BJ (cell line): ENCODE measurements at places on chromosomes 5 and 9.
A peak's percentile ranks its signal among the peaks of the same experiment; 100 is the strongest.

DNA sequence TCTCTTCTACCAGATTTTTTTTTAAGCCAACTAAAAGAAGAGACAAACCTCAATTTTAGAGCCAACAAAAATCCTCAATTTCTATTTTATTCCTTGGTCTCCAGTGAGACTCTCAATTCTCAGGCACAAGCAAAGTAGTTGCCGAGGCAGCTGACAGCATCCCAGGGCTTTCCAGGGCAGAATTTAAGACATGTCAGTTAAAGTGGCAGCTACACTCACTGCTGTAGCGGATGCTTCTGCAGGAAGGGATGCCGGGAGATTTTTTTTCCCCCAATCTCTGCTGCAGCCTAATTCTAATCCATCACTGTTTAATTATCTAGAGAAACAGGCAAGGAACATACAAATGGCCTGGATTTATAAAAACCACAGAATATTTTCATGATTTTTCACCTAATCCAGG lies 57.0 kb downstream of the TTC39B start:
- DNase-seq: no peak

GRCh38 chr5:95817430-95817829 lies 5.1 kb downstream of the GLRX start:
- peak; percentile 74 for DNase-seq

DNA sequence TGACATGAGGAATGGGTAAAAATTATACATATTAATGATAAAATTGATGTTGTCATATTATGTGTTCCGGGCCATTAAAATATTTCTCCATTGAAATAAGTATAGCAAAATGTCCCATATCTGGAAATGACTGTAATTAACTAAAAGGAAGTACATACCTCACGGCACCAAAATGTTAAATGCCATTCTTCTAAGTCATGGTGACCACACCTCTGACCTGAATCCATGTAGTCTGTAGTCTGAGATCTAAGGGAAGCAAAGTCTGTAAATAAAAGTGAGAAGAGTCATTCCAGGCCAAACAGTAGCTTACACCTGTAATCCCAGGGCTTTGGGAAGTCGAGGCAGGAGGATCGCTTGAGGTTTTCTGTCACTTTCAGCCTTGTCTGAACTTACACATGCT lies 8.7 kb upstream of the GDA start:
- DNase-seq: no peak

GRCh38 chr9:87725356-87725899 lies 491 bp upstream of the CTSL start:
- DNase-seq: peak; percentile 8

- DNase-seq: no peak
Observed at GRCh38 chr9:75175395-75175794, 87.1 kb downstream of the OSTF1 start.

- peak; percentile 73 for DNase-seq
Observed at GRCh38 chr9:21060919-21061561, 16.7 kb downstream of the IFNB1 start.

DNA sequence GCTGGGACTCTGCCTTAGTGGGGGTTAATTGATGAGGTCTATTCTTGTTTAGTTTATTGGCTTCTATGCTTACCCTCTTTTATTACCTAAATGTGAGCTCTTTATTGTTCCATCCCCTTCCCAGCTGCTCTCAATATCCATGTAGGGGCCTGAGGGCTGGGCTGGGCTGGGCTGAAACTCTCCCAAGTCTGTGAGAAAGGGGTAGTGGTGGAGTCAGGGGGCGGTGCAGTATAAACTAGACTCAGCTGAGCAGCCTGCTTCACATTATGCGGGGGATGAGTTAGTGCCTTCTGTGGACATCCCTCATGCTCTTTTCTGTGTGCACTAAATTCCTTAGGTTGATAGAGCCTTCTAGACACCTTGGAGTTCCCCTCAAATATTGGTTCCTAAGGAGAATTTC lies 451.8 kb upstream of the PTGER4 start:
- DNase-seq: no peak

DNA sequence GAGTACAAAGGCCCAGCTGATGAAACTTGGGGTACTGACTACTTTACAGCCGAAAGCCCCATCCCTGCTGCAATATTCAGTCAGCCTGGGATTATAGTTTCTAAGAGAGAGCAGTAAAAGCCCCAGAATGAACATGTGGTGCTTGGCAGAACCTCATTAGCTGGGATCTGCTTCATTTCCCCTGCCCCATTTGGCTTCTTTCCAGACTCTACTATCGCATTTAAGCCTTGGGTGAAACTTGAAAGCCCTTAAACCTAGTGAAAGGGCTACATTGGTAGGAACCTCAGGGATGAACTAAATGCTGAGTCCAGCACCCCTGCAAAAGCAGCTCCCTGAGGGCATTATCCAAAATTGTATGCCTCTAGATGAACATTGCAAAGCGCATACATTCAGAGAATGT lies 631.1 kb downstream of the ACTL7B start:
- no peak for DNase-seq

- DNase-seq: no peak
Observed at GRCh38 chr9:124481115-124481514, 26.1 kb downstream of the NR5A1 start.
